ENCODE measurements at places on chromosomes 16 and 17.

GRCh38 chr16:11610121-11610505 is 23.4 kb upstream of the LITAF start:
- no peak for DNase-seq

DNA sequence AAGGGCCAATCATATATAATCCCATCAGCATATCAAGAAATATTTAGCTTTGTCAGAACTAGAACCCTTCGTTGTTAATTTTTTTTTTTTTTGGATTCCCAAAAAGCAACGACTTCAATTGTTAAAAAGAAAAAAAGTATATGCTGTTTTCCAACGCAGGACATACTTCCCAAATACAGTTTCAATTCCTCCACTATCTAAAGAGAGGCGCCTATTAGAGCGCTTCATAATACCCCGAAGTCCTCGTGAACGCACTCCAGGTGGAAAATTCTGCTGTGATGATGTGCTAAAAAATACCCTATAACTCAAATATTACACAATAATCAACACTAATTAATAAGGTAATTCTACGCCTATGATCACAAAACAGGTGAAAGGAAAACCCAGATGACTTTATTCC is 20.8 kb downstream of the GNA13 start:
- no peak for DNase-seq

DNA sequence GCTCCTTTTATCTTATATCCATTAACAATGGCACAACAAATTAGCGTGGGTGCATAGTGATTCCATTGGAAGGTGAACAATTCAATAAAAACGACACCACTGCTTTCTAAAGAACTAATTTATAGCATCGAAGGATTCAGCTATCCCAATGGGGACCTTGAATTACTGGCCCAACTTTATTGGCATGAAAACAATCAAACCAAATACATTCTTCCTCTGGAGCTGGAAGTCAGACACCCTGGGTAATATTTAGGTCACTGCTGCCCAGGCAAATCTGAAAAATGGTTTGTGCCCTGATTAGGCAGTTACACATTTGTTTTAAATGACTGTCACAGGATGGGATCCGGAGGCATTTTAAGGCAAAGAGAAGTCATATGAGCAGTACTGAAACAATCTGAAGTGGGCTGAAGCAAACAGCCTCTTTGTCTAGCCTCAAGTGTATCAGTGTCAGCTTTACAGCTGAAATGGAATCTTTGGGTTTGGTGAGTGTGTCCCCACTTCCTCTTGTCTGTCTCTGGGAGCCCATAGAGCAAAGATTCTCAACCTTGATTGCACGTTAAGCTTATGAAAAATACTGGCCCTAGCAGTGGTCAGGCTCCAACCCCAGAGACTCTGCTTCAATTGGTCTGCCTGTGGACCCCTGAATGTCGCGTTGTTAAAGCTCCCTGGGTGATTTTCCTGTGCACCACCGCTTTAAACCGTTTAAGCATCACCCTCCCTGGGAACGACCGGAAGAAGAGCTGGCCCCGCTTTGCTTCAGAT is 30.3 kb downstream of the CDK5R1 start:
- no peak for DNase-seq

GRCh38 chr17:37570527-37571093 is 38.6 kb downstream of the SYNRG start:
- DNase-seq: no peak

DNA sequence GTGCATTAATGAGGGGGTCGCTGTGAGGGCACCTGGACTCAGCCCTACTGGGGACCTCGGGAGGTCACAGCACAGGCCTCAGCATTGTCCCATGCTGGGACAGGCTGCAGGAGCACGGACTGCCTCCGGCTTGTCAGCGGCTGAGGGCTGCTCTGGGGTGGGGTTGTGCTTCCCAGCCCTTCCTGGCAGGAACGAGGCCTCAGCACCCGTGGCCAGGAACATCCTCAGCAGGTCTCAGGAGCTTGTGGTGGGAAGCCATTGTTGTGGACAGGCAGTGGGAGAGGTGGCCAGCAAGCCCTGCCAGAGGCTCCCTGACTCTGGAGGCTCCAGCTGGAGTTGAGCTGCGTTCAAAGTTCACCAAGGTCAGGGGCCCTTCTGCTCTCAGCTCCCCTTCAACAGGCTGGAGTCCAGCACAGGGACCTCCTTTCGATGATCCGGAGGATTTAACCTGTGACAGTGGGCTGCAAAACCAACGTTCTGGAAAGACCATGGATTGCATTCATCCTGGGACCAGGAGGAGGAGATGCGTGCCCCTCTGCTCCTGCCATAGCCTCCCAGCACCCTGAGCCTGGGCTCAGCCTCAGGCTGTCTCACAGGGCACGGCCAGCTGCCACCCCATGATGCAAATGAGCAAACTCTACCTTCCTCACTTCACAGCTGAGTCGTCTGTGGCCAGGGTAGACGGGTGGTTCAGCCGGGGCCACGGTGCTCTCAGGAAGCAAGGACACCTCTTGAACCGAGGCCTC is 32.6 kb downstream of the FOXL1 start:
- no peak for DNase-seq

DNA sequence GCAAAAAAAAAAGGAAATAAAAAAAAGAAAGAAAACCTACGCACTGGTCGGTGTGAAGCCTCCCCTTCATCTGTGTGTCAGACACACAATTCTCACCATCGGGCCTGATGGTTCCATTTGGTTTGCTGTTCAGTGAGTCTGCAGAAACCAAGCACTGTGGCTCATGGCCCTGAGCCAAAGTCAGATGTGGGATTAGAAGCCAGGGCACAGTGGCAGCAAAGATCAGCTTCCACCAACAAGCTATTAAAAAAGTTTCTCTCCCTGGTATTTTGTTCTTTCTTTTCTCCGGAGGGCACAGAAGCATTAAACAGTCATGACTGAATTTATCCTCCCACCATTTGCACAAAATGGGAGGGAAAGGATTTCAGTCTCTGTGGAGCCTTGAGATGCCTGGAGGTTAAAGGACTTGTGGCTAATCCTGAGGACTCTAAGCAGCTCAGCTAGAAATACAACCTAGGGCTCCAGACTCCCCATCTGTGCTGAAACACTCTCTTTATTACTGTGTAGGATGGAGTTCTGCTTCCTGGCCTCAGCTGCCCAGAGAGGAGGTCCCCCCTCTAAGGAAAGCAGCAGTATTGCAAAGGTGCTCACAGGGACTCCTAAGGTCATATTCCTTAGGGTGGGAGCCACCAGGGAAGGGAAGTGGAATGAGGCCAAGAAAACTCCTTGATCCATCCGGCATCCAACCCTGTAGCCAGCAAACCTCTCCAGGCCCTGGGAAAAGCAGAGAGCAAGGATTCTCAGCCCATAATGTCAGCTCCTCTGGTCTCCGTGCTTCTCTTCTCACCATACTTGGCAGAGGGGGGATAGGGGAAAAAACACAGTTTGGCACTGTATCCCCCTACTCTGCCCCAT is 28.2 kb downstream of the SLC39A11 start:
- no peak for DNase-seq

GRCh38 chr17:64067657-64068056 is 47.2 kb upstream of the ICAM2 start:
- no peak for DNase-seq

GRCh38 chr17:37576281-37576680 is 32.9 kb downstream of the SYNRG start:
- DNase-seq: no peak

All from CD4-positive, alpha-beta T cell (primary cell).